ENCODE measurements at places on chromosomes 4 and X.

DNA sequence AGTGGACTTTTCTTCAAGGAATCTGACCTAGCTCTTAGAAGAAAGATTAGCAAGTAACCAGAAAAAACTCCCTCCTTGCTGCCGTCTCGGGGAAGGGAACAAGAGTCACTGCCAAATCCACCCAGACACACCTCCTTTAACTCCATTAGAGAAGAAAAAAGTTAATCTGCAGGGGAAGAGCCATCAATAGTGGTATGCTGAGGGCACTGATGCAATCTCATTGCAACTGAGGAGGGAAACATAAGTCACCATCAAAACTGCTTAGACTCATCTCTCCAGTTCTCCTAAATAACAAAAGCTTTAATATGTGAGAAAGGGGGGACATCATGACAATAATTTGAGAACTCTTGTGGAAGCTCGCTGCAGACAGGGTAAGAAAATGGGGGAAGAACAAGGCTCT lies 49.3 kb upstream of the MAGED4B start:
- no peak for DNase-seq

- no peak for DNase-seq
Observed at GRCh38 chr4:56251556-56251955, 135.7 kb downstream of the AASDH start.

GRCh38 chrX:150038986-150039599 lies 100.8 kb upstream of the EOLA2 start:
- DNase-seq = no peak

DNA sequence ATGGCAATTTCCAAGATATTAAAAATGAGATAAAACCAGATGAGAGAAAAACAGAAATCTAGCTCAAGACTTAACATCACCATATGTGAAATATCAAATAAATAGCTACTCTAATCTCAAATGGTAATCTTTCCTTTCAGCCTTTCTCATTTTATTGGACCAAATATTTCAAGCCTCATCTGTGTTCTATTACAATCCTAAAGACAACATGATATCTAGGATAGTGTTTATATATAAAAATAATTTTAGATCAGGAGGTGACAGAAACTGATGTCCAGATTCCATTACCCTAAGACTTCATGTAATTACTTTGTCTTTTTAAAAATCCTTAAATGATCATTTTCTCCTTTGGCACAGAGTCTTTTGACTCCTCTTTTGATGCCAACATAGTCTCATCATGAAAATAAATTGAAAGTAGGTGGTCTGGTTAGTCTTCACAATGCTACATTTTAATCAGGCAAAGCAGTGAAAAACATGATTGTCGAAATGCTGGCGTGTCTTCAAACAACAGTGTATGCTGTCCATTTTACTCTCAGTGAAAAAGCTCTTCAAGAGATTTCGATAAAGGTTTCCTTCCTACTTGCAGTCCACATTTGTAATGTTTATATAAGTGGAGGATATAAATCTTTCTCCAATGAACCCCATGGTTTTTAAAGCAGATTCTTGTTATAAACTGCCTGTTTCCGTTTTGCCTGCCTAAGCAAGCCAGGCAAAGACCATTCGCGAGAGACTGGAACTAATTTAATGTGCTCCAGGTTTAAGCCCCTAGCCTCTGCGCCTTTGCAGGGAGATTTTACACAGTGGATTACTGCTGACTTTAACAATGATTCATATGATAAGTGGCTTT lies 169.8 kb downstream of the SCFD2 start:
- no peak for DNase-seq

DNA sequence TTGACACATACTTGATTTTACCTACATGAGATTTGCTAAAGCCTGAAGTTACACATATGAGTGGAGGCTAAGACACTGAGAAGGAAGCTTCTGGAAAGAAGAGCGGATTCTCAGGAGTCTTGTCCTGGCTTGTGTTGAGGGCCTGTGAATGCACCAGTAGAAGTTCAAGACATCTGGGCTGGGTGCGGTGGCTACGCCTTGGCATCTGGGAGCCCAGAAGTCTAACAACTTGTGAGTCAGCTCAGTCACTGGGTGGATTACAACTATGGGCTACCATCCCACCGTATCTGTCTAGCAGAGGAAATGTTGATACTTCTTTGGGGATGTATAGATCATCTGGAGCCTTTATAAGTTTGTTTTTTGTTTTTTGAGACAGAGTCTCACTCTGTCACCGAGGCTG lies 375.6 kb upstream of the SMIM31 start:
- no peak for DNase-seq

DNA sequence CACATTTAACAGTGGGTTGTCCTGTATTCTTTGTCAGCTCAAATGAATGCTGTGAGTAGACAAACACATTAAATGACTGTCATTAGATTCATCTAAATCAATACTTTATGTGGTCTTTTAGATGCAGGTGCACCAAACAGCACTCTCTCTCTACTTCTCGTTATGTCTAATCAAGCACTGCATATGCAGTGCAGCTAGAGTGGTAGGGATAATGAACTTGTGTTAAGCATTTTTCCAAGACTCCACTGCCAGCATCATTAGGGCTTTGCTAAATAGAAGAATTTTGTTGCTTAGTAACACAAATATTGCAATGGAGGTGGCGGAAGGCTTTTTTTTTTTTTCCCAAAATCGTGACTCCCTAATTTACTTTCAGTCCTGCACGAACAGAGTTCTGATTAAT lies 447.0 kb upstream of the GALNT7 start:
- no peak for DNase-seq

DNA sequence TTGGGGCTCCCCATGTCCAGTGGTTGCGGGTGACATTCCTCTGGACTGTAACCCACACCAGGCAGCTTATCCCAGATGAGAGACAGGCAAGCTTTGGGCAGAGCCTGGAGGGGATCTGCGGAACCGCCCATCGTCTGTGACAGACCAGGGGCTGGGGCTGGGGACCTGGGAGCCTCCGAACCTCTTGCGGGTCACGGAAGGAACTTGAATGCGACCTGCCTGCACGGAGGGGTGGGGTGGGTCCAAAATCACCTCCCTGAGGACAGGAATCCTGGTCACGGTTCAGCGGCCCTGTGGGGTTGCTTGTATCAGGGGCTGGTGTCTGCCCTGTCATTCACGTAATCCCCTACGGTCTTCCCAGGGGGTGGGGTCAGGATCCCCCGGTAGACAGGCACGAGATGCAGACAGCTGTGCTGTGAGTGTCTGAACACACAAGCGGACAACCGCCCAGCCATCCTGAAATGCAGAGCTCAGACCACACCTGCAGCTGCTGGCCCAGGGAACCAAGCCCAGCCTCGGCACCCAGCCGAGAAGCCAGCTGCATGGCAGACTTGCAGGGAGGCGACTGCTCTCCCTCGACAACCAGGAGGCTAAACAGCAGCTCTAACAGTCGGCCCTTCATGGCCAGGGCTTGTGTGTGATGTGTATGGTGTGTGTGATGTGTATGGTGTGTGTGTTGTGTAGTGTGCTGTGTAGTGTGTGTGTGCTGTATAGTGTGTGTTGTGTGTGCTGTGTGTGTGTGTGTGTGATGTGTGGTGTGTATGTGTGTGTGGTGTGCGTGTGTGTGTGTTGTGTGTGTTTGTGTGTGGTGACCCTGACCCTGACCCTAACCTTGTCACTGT lies 105.9 kb upstream of the ADRA2C start:
- DNase-seq = no peak
